Fibroblast of skin of left biceps (primary cell): ENCODE measurements at places on chromosomes 12 and 14.

DNA sequence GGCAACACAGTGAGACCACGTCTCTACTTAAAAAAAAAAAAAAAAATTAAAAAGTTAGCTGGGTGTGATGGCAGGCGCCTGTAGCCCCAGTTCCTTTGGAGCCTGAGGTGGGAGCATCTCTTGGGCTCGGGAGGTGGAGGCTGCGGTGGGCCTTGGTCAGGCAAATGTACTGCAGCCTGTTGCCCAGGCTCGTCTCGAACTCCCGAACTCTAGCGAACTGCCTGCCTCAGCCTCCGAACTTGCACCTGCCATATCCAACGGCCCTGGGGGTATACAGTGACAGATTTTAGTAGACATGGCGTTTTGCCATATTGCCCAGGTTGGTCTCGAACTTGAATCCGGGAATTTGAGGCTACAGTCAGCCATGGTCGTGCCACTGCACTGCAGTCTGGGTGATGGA, 195.4 kb downstream of the ALG10 start:
- DNase-seq, result no peak

DNA sequence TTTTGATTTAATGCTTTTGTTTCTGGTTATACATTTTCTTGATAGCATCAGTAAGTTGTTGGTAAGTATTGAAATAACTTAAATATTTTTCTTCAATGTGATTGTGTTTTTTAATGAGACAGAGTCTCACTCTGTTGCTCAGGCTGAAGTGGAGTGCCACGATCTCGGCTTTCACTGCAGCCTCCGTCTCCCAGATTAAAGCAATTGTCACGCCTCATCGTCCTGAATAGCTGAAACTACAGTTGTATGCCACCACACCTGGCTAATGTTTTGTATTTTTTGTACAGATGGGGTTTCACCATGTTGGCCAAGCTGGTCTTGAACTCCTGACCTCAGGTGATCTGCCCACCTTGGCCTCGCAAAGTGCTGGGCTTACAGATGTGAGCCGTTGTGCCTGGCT, 78.8 kb downstream of the FGD4 start:
- DNase-seq, result no peak

- DNase-seq, result peak; percentile 1
These were observed 600 bp downstream of the PNN start for GRCh38 chr14:39175445-39176262.

GRCh38 chr14:91108941-91109611, 4.8 kb upstream of the DGLUCY start:
- DNase-seq, result no peak

DNA sequence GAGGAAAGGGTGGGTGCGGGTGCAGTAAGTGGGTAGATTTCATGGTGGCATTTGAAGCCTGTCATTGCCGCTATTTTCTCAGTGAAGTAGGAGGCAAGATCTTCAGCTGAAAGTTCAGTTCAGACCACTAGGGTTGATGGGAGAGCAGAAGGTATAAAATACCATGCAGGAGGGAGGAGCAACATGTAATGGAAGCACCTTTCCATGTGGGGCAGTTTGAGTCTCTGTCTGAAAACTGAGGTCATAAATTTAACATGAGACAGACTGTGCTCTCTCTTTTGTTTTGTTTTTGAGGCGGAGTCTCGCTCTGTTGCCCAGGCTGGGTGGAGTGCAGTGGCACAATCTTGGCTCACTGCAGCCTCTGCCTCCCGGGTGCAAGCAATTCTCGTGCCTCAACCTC, 22.7 kb downstream of the LRRC74A start:
- DNase-seq, result no peak
